ENCODE measurements at places on chromosomes 7 and 10.
A peak's percentile ranks its signal among the peaks of the same experiment; 100 is the strongest.

DNA sequence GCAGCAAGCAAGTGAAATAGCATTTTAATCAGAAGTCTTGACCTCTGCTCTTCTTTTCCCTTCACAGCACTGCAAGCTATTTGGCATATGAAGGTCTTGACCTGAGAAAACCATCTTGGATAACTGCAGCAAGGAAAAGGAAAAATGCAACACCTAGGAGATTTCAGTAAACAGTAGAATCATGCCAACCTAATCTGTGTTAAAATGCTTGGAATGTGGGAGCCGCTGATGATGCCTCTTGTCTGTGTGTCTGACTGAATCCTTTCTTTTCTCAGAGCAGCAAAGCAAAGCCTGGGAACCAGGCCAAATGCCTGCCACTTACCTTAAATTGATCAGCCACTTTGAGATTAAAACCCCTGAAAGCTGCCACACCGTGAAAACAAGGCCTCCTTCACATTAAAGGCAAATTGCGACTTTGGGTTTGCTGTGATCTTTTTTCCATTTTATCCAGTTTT lies 80.4 kb upstream of the CDK6 start:
- no peak for DNase-seq

- DNase-seq, result no peak
These were observed 66.2 kb upstream of the NFE2L3 start for GRCh38 chr7:26085771-26086170.

DNA sequence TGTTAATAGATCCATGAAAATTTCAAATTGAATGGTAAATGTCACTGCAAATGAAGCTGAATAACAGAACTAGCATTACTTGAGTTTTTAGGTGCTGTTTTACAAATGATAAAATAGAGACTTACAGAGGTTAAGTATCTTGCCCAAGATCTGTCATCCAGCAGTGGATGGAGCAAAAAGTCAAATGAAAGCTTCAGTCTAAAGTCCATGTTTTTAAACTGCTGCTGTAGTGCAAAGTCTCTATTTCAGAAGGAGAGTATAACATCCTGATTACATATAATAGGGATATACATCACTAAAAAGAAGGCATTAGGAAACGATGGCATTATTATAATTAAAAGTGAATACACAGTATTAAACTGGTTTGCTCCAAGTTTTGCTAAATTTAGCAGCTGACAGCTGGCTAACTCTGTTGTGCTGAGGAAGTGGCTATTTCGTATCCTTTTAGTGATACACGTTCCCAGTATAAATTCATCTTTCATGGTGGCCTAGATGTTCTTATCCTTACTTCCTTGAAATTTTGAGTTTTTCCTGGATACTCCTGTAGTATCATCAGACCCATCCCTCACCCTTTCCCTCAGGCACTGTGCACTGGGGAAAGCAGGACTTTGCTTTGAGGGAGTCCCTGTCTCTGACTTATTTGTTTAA lies 603.2 kb downstream of the MAGI2 start:
- no peak for DNase-seq

GRCh38 chr7:47535035-47535703 lies 46.7 kb downstream of the TNS3 start:
- no peak for DNase-seq

GRCh38 chr7:115359119-115359518 lies 437.2 kb downstream of the MDFIC start:
- DNase-seq, result no peak

DNA sequence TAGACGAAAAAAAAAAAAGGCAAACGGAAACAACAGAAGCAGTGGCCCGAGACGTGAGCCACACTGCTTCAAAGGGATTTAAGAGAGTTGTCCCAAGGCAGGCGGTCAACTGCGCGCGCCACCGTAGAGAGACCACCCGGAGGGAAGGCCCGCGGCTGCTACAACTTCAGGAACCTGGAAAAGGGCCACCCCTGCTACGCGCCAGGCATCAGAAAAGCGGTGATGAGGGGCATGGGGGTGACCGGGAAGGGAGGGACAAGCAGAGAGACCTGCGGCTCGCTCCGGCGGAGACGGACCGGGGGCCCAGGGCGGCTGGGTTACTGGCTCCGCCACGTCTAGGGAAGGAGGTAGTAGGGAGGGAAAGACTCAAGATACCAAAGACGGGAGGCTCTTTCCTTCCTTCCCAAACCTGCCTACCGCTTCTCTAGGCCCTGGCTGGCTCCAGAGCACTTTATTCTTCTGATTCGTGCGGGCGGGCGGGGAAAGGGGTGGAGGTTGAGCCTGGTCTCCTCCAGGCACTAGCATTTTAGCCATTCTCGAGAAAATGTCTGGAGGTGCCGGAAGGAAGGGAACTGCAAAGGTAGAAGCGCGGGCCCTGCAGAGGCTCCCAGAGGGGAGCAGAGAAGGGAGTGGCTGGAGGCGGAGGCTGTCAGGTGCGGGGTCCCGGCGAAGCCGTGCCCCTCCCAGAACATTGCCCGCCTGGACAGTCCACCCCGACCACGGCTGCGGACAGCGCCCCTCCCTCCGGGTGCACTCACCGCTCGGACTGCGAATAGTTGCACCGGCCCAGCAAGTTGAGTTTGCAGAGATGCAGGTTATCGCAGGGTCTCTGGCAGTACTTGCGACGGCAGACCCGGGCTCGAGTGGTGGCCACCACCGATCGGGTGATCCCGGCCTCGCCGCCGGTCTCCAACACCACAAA lies 993 bp downstream of the ZC3HAV1 start:
- DNase-seq, result peak; percentile 27

DNA sequence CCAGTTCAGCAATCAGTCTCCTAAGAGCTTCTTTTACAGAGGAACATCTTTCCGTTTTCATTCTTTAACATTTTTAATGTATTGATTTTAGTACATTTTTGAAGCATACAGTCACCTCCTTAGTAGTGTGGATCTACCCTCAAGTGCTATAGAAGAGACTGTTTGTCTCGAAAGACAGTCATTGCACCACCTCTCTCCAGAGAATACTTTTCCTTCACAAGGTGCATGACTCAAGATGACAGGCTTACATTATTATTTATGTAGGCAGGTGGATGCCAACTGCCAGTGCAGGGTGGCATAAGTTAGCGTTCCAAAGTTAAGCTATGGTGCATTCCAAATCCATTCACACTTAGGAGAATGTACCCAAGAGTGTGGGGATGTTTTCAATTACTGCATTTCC lies 71.8 kb downstream of the ZEB1 start:
- DNase-seq, result no peak

DNA sequence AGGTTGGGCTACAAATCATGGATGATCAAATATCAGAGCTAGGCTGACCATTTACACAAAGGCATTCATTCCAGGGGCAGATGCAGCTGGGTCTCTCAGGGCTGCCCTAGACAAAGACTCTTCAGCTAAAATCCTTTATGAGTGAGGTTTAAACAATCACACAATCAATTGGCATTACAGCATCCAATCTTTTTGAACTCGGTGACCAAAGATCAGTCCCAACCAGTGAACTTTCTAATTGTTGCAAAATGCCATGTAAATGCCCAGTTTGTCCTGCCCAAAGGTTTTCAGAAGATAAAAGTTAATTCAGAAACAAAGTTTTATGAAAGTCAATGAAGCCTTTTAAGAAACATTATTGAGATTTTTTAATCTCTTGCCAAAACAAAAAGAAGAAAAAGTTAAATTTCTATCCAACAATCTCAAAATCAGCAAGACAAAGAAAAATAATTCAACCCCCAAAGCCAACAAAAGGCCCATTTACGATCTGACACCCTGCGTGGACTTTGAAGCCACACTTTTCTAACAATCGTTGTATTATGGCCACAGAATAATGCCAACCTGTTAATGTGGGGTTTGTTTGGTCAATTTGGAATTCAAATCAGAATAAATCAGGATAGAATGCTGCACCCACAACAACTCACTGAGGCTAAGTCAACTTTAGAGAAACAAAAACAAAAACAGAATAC lies 40.9 kb downstream of the GPR37 start:
- no peak for DNase-seq

DNA sequence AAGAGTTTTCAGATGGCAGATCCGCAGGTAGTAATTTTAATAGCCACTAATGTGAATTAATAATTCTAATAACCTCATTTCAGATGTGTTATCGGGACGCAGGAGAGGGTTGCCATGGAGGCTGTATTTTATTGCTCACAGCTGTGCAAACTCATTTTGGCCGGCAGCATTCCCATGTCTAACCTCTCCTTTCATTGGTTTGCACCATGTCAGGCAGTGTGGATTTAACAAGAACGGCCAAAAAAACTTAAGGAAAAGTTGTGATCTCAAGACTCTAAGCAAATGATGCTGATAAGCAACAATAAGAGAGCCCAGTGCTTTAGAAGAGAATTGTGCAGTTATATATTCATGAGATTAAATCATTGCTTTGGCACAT lies 88.7 kb upstream of the NRP1 start:
- no peak for DNase-seq

GRCh38 chr7:85883-86515 lies 106.4 kb upstream of the FAM20C start:
- DNase-seq, result no peak

GRCh38 chr7:6360841-6361240 lies 86.9 kb downstream of the DAGLB start:
- no peak for DNase-seq

- DNase-seq, result no peak
These were observed 573.0 kb upstream of the AUTS2 start for GRCh38 chr7:69025249-69025648.

- DNase-seq, result no peak
These were observed 23.0 kb downstream of the DOCK1 start for GRCh38 chr10:126928274-126928673.

DNA sequence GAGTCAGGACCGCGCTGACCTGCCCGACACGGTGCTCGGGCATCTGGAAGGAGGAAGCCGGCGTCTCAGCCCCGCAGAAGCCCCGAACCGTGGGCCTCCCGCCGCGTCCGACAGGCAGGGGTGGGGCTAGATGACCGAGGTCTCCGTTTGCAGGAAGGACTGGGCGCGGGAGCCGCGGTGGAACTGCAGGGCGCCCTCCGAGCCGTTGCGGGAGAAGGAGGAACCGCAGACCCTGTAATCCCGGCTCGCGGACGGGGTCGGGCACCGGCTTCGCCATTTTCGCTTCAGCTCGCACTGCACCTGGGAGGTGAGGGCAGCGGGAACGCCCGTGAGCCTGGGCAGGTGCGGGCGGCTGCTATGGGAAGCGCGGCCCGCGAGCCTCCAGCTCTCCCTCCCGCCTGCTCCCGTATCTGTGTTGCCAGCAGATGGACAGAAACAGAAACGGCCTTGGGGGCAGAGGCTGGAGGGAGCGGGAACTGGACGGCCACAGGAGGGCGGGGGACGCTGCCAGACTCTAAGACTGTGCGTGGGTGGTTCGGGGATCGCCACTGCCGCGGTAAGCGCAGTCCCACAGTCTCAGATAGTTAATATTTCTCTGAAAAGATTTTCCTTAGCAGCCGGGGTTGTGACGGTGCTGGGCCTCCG lies 114.1 kb downstream of the VIPR2 start:
- no peak for DNase-seq

DNA sequence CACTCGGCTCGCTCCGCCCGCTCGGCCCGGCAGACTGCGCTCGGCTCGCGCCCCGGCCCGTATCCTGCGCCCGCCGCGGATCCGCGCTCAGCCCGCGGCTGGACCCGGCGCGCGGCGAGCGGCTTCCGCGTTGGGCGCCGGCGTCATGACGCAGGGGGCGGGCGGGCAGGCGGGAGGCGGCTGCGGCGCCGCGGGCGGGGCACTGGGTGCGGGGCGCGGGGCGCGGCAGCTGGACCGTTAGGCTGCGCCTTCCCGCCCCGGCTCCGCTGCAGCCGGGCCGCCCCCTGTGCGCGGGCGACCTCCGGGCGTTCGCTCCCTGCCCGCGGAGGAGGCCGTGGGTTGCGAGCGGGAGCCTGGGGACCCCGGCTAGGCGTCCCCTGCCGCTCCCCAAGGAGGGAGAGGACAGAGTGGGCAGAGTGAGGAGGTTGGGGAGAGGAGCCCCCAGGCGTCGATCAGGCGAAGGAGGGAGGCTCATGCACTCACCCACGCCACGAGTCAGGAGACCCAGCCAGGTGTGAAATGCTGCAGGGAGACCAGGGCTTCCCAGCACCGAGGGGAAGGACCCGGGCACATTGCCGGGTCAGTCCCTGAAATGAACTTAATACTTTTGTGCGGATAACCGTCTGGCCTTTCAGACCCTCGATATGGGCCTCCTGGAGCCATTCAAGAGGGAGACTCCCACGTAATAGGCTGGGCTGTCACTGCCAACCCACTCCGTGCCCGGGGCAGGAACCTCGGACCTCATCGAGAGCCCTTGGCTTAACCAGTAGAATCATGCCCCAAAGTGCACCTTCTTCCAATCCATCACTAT lies at the start of gene PIP4K2A:
PIP4K2A (minus strand) TSS at position 100 of the 811 bp plus-strand sequence. CDS start 252 bp downstream, outside the sequence.
- peak; percentile 81 for DNase-seq

- no peak for DNase-seq
These were observed 14.1 kb downstream of the TMEM72 start for GRCh38 chr10:44925224-44925623.

GRCh38 chr10:43701295-43701694 lies 52.6 kb upstream of the ZNF32 start:
- no peak for DNase-seq

GRCh38 chr10:56507033-56507432 lies 146.0 kb upstream of the ZWINT start:
- DNase-seq, result no peak

DNA sequence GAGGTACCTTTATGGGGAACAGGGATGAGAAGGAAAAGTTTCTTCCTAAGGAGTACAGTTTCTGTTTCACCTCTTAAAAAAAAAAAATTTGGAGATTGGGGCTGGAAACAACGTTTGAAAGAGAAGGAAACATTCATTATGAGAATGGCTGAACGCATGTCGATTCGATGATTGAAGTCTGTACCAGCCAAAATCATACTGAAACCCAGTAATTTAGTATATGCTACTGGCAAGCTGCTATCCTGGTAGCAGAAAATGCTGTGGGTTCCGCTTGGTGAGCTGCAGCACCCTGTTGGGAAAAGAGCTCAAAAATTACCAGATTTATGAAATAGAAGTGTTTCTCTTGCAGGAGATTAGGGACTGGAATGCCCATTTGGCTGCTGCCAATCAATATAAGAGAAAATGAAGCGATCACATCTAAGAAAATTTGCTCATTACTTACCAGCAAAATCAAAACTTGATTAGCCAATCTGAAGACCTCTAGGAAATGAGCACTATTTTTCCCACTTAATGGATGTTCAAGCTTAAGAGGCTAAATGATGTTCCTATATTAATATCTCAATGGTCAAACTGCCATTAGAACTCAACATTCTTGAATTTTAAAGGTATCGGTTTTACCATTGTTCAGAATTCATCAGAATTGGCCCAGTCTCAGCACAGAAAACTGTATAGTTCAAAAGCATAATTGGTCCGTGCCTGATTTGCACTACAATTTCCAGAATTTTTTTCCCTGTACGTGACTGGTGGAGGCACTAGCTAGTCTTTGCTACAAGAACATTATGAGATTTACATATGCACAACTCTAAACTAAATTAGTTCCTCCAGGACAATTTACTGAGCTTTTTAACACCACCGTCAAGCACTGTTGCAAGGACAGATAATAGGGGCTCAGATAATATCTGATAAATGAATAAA lies 1.2 kb upstream of the ITGB1 start:
- DNase-seq, result peak; percentile 11

DNA sequence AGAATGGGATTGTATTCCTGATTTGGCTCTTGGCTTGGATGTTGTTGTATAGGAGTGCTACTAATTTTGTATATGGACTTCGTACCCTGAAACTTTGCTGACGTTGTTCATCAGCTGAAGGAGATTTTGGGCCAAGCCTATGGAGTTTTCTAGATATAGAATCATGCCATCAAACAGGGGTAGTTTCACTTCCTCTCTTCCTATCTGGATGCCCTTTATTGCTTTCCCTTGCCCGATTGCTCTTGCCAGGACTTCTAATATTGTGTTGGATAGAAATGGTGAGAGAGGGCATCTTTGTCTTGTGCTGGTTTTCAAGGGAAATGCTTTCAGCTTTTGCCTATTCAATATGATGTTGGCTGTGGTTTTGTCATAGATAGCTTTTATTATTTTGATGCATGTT lies 92.3 kb downstream of the CCDC7 start:
- no peak for DNase-seq
